SW480 (cell line): ENCODE measurements at places on chromosomes 5 and 9.

DNA sequence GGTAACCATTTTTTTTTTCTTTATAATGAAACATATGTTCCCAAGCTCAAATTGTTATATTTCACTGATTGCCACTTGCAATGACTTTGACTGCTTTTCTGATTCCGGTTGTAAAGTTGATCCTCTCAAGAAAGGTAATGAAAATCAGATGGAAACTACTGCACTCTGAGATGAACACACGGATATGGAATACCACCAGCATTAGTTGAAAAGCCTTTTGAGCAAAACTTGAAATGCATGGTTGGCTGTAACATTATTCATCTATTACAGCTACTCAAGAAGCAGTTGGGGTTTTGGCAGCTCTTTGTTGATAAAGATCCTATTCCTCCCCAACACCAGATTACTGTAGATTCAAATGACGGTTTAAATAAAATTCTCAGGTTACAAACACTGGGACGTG lies 591.6 kb upstream of the DMAC1 start:
- DNase-seq, result no peak

- no peak for DNase-seq
These were observed 272.9 kb upstream of the RIOK2 start for GRCh38 chr5:97455996-97456395.

DNA sequence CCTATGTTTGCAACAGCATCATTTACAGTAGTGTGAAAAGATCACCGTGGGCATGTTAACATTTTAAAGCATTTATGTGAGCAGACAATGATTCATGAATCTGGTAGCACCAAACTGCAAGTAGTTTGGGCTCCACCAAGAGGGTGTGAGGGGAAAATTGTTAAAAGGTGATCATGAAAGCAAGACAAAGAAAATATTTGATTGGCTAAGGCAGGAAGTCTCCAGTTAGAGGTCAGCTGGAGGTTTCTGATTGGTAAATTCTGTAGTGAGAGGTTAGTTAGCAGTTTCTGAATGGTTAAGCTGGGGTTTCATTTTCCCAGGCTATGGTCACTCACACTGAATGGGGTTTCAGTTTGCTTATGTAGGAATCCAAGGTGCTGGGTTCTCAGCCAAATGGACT lies 13.5 kb upstream of the DRD1 start:
- peak; percentile 59 for DNase-seq

GRCh38 chr5:7815892-7816534 lies 34.9 kb downstream of the CFAP90 start:
- peak; percentile 82 for DNase-seq

DNA sequence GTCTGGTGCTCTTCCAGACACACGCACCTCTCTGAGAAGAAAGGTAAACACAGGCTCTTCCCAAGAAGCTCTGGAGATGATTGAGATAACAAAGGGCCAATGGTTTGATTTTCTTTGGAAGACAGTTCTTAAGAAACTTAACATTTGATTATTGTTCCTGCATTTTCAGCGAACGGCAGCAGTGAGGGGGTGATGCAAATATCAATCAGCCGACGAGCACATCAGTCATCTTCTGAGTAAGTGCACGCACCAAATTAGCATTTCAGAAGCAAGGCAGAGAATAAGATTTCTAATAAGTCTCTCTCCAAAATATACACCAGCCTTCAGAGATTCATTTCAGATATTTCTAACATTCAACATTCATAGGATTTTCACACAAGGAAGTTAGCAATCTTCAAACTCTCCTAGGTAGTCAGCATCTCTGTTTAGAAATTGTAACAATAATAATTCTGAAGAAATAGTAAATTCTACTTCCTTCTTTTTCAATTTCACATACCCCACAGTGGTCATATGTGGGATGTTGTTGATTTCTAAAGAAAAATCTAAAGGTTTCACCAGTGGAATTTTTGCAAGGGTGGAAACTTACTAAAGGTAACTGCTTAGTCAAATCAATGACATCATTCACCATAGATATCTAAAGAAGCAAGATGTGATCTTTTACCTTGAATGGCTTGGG lies 250.3 kb downstream of the SEC61B start:
- no peak for DNase-seq
